ENCODE measurements at places on chromosomes 16 and 17. TPM values are rescaled to one million over a fixed set of nuclear protein-coding genes. Genes with fewer than 3 reads are reported as not detected.

DNA sequence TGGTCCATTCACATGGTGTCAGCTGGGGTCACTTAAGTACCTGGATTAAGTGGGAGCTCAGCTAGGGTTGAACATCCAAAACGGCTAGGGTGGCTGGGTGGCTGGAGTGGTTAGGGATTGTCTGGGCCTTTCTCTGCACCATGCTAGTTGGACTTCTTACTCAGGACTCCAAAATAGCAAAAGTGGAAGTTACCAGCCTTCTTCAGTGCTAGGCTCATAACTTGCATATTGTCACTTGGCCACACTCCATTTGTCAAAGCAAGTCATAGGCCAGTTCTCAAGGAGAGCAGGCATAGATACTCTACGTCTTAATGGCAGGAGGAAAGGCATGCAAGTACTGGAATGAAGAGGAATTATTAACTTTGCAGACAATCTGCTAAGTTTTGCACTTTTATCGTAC lies 69.7 kb downstream of the ESRP2 start:
- no peak overlapping the region for H3K27ac ChIP-seq
- H3K27me3 ChIP-seq, result no peaks in the 10 kb centered on the region
- no peak overlapping the region for H3K4me3 ChIP-seq

- H3K4me1 ChIP-seq, result peaks cover 6% of the 10 kb centered on the region
- no peaks in the 10 kb centered on the region for H3K36me3 ChIP-seq
- DNase-seq, result peak; percentile 25
These were observed 227.6 kb upstream of the ASIC2 start for GRCh38 chr17:33520426-33521330.

The SPNS3 gene
- not detected for total RNA-seq

The SLC38A8 gene
- total RNA-seq, result not detected

DNA sequence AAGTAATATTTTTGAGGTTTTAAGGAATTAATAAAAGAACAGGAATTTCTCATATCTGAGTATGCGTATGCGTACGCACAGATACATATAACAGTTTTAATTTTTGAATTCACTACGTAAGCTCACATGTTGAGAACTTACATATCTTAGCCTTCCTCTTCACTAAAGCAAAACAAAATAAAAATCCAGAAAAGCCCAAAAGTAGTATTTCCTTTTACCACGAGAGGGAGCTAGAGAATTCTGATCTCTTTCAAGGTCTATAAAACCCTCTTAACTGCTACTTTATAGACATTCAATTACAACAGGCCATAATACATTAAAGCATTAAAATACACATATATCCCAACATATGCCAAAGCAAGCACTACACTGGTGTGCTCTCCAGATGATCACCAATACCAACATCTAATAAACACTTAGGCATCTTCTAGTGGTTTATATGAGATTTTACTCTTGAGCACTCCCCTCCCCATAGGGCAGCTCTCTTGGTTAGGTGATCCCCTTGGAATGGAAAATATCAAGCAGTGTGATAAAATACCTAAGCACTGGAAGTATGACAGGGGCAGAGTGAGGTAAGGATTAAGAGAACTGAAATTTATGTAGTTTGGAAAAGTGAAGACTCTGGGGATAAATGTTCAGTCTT lies 94.0 kb downstream of the SKAP1 start:
- H3K4me1 ChIP-seq, result no peaks in the 10 kb centered on the region
- no peak overlapping the region for H3K27ac ChIP-seq
- peaks cover 88% of the 10 kb centered on the region for H3K27me3 ChIP-seq
- peak; percentile 89 for DNase-seq
- no peaks in the 10 kb centered on the region for H3K36me3 ChIP-seq

GRCh38 chr17:48615047-48615962 lies at the start of gene HOXB8:
HOXB8 (minus strand) TSS chr17:48615292; CDS start chr17:48614704, 588 bp downstream.
- no peak for DNase-seq
- peaks cover 65% of the 10 kb centered on the region for H3K27me3 ChIP-seq
- no peak within 1 kb of the TSS for H3K27ac ChIP-seq
- H3K36me3 ChIP-seq, result no peaks in the 10 kb centered on the region
- no peak within 1 kb of the TSS for H3K4me3 ChIP-seq
- H3K4me1 ChIP-seq, result peaks cover 14% of the 10 kb centered on the region

GRCh38 chr16:74020095-74020670 lies 276.4 kb upstream of the PSMD7 start:
- H3K4me3 ChIP-seq, result no peak overlapping the region
- H3K36me3 ChIP-seq, result no peaks in the 10 kb centered on the region
- H3K4me1 ChIP-seq, result no peaks in the 10 kb centered on the region
- no peak overlapping the region for H3K27ac ChIP-seq
- no peaks in the 10 kb centered on the region for H3K27me3 ChIP-seq
- DNase-seq, result no peak

GRCh38 chr17:81011951-81012350 lies 20.3 kb downstream of the CHMP6 start:
- H3K27me3 ChIP-seq, result peaks cover 6% of the 10 kb centered on the region
- H3K36me3 ChIP-seq, result no peaks in the 10 kb centered on the region
- peaks cover 4% of the 10 kb centered on the region for H3K4me1 ChIP-seq

DNA sequence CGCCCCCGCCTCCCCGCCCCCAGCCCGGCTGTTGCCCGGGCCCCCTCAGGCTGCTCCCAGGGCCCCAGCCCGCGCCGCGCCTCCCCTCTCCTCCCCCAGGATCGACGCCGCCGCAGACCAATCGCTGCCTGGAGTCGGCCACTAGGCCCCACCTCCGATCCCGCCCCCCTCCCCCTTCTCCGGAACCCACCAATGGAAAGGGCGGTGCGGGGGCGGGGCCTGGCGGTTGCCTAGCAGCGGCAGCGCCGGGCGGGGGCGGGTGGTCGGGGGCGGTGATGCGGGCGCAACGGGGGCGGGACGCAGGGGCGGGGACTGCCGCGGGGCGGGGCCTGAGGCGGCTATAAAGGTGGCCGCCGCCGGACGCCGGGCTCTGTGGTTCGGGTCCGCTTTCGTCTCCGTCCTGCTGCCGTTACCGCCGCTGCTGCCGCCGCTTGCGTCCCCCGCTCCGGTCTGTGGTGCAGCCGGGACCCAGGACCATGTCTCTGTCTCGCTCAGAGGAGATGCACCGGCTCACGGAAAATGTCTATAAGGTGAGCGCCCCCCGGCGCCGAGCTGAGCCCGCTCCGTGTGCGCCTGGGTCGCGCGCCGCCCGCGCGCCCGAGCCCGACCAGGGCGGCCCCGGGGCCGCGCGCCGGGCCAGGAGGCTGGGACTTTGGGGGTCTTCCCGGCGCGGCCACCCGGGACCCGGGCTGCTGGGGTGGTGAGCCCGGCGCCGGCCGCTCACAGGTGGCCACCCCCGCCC lies at the start of gene BAIAP2:
TSS of gene BAIAP2 (plus strand) at position 373 of the 742 bp plus-strand sequence. CDS start at position 477, 104 bp downstream.
- H3K36me3 ChIP-seq, result peaks cover 48% of the 10 kb centered on the region
- H3K4me1 ChIP-seq, result peaks cover 44% of the 10 kb centered on the region
- peak within 1 kb of the TSS; percentile 52 for H3K27ac ChIP-seq

GRCh38 chr16:55559233-55559632 lies 7.3 kb upstream of the CAPNS2 start:
- H3K27ac ChIP-seq, result no peak overlapping the region
- no peak for DNase-seq
- no peaks in the 10 kb centered on the region for H3K27me3 ChIP-seq
- no peak overlapping the region for H3K4me3 ChIP-seq
- H3K36me3 ChIP-seq, result no peaks in the 10 kb centered on the region

DNA sequence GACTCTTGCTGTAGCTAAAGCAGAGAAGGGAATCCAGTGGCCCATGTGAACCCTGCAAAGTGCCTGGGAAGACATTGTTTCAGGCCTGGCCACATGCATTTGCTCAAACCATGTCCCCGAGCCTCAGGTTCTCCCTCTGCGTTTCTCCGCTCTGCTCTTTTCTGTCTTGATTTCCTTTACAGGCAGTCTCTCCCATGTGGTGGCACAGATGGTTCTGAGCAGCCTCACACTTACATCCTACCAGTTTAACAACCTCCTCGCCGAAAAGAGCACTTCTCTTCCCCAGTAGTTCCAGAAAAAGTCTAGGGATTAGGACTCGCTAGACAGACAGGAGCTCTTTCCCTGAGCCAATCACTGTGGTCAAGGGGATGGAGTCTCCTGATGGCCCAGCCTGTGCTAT lies 28.3 kb upstream of the MYH10 start:
- H3K4me1 ChIP-seq, result no peaks in the 10 kb centered on the region
- no peak for DNase-seq
- no peak overlapping the region for H3K27ac ChIP-seq
- no peaks in the 10 kb centered on the region for H3K36me3 ChIP-seq

GRCh38 chr16:89199241-89200123 lies 855 bp downstream of the SLC22A31 start:
- H3K27ac ChIP-seq, result no peak overlapping the region
- peaks cover 51% of the 10 kb centered on the region for H3K27me3 ChIP-seq
- H3K4me1 ChIP-seq, result no peaks in the 10 kb centered on the region
- no peak for DNase-seq
- H3K4me3 ChIP-seq, result no peak overlapping the region
- no peaks in the 10 kb centered on the region for H3K36me3 ChIP-seq

- H3K27ac ChIP-seq, result no peak overlapping the region
- no peak overlapping the region for H3K4me3 ChIP-seq
- no peaks in the 10 kb centered on the region for H3K36me3 ChIP-seq
- H3K27me3 ChIP-seq, result peaks cover 8% of the 10 kb centered on the region
- no peaks in the 10 kb centered on the region for H3K4me1 ChIP-seq
These were observed 71.7 kb downstream of the RPH3AL start for GRCh38 chr17:280901-281300.

The TPSD1 gene
- total RNA-seq, result not detected

The C17orf67 gene
- not detected for total RNA-seq

GRCh38 chr16:51172368-51172767 lies 21.3 kb upstream of the SALL1 start:
- H3K27ac ChIP-seq, result no peak overlapping the region
- H3K4me1 ChIP-seq, result peaks cover 12% of the 10 kb centered on the region
- no peak for DNase-seq

- H3K4me3 ChIP-seq, result no peak overlapping the region
- H3K27ac ChIP-seq, result no peak overlapping the region
- no peaks in the 10 kb centered on the region for H3K36me3 ChIP-seq
- DNase-seq, result no peak
These were observed 11.5 kb upstream of the PRSS54 start for GRCh38 chr16:58306327-58306726.

DNA sequence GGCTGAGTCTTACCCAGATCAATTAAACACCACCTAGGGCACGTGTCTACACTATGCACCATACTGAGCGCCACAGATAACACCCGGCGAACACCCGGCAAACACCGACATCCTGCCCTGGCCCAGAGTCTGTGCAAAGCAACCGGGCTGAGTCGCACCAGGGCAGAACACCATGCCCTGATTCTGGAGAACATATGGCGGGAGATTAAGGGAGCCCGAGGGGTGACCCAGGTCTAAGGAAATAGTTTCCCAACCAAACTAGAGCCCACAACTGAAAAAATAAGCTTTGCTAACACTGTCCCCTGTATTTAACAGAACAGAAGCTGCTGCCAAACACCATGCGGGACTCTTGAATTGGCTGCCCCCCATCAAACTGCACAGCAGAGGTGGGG lies 22.1 kb downstream of the MYO18A start:
- H3K27me3 ChIP-seq, result no peaks in the 10 kb centered on the region
- H3K36me3 ChIP-seq, result no peaks in the 10 kb centered on the region
- peak overlapping the region; percentile 72 for H3K27ac ChIP-seq
- H3K4me3 ChIP-seq, result no peak overlapping the region
- H3K4me1 ChIP-seq, result peaks cover 69% of the 10 kb centered on the region
- DNase-seq, result no peak

GRCh38 chr16:47617732-47618131 lies 156.6 kb downstream of the PHKB start:
- H3K27ac ChIP-seq, result no peak overlapping the region
- DNase-seq, result no peak
- H3K27me3 ChIP-seq, result no peaks in the 10 kb centered on the region
- no peaks in the 10 kb centered on the region for H3K4me1 ChIP-seq
- no peaks in the 10 kb centered on the region for H3K36me3 ChIP-seq

DNA sequence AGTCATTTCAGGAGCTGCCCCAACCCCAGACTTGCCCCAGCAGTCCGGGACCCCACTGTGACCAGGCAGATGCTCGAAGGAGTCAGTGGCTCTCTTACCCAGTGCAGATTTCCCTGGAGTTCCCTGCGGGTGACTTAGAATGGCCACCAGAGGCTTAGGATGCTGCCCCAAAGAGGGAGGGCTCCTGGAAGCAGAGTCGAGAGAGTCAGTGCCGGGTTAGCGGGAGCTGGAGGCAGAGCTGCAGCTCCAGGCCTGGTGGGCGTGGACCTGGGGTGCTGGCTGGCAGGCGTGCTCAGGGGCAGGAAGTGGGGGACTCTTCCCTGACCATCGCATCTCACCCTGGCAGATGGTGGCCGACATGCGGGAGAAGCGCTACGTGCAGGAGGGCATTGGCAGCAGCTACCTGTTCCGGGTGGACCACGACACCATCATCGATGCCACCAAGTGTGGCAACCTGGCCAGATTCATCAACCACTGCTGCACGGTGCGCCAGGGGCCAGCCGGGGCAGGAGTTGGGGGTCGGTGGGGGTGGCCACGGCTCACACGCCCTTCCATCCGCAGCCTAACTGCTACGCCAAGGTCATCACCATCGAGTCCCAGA lies 1.6 kb upstream of the HSD3B7 start:
- no peak overlapping the region for H3K27ac ChIP-seq
- H3K27me3 ChIP-seq, result no peaks in the 10 kb centered on the region
- DNase-seq, result no peak
- H3K4me3 ChIP-seq, result no peak overlapping the region

The GRIN2C gene
- not detected for total RNA-seq

DNA sequence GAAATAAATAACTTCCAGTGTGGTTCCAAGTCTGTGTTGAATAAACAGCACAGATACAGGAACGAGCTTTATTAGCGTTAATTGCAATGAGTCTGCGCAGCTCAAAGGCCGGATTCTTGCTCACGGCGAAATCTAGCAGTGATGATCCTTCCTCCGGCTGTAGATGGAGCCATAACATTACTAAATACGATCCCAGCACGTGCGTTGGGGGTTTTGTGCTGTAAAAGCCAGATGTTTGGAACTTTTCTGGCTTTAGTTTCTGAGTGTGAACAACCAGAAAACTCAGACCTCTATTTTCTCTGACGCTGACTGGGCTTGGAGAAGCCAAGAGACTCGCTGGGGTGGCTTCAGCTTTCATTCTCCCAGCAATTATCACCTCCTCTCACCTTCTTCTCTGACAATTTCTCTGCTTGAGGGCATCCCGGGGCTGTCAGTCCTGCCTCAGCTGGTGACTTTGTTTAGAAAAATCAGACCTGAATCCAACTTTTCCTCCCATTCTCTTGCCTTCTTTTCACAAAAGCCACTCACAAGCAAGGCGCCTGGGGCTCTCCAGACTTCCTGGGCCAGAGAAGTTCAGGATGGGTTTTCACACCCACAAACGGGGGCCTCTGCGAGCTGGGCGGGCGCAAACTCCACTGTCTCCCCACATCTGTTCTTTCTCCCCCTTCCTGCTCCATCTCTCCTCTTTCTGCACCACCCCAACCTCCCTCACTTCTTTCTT lies 47.1 kb upstream of the AKTIP start:
- H3K4me1 ChIP-seq, result no peaks in the 10 kb centered on the region
- DNase-seq, result peak; percentile 56
- no peak overlapping the region for H3K27ac ChIP-seq
- no peak overlapping the region for H3K4me3 ChIP-seq
